HEK293T (cell line): ENCODE measurements at places on chromosomes 6 and 20.

DNA sequence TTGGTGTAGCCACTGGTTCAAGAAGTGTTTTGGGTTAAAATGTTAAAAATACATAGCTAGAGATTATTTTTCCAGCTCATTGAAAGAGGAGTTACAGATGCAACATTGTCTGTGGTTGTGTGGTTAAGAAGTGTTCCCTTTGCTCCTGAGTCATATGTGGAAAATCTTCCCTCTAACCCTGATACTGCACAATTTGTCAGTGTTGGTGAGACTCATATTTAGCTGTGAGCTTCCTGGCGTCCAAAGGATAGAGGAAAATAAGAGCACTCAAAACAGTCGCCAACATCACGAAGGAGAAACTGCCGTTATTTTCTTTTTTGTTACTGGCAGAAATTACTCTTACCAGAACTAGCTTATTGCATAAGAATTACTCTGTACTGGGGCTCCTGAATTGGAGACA is 250.4 kb downstream of the CDH4 start:
- DNase-seq = no peak

DNA sequence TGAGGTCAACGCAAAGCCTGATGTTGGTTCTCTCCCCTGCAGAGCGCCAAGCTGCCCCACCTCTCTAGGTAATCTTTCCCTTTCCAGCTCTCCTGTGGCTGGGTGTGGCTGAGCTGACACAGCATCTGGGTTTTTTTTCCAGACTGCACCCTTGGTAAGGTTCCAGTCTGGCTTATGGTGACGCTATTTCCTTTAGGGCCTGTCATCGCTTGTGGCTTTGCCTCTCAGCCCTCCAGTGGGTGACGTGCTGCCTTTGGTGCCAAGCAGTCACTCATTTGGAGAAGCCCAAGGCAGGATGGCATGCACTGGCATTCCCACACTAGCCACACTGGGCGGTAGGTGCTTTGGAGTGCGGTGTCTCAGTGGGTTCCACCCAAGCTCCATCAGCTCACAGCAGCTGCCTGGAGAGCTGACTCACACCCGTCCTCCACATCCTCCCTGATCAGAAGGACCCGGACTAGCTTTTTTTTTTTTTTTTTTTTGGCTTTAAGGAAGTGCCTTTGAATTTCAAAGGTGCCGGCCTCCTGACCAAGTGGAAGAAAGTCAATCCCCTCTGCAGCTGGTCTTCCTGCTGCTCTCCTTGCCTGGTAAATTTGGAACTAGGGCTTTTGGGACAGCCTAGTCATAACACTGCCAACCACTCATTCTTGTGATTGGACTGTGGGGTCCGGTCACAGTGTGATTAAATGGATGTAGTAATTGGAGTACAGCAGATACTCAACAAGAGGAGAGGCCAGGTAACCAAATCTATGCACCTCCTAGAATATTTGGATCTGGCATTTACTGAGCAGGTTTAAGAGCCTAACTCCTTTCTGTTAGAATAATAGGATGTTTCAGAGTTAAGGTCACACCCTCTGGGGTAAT is 153.6 kb downstream of the CD83 start:
- no peak for DNase-seq

- no peak for DNase-seq
These were observed 438.1 kb downstream of the BCKDHB start for GRCh38 chr6:80544555-80544954.

GRCh38 chr6:71481011-71481410 is 192.4 kb downstream of the OGFRL1 start:
- no peak for DNase-seq

- no peak for DNase-seq
These were observed 134.4 kb upstream of the TMEM170B start for GRCh38 chr6:11403035-11403601.

DNA sequence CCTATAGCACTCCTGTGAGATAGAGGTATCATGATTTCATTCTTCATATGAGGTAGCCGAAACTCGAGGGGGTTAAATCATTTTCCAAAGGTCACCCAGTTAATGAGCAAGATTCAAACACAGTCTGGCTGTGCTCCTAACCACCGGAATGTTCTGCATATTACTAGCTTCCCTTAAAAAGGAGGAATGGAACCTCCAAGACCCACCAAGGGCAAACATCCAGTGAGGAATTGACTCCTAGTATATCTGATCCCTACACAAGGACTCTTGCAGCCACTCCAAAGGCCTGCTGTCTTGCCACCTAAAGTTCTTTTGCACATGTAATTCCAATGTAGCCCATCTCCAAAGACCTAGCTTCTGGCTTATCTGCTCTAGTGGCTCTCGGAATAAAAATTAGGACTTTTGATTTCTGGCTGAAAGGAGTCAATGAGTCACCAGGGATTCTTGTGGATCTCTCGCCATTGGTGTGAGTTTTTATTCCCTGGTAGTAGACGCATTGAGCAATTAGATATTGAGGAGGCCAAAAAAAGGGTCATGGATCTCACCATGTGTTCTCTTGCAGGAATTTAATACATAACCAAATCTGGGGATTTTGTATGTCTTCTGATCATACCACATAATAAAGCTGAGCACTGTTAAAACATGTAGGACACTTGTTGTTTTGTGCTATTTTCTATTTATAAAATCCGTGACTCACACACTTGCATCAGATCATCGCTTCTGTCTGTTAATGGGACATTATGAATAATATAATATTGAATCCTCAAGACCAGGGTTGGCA is 9.1 kb downstream of the BCAS1 start:
- DNase-seq = no peak

DNA sequence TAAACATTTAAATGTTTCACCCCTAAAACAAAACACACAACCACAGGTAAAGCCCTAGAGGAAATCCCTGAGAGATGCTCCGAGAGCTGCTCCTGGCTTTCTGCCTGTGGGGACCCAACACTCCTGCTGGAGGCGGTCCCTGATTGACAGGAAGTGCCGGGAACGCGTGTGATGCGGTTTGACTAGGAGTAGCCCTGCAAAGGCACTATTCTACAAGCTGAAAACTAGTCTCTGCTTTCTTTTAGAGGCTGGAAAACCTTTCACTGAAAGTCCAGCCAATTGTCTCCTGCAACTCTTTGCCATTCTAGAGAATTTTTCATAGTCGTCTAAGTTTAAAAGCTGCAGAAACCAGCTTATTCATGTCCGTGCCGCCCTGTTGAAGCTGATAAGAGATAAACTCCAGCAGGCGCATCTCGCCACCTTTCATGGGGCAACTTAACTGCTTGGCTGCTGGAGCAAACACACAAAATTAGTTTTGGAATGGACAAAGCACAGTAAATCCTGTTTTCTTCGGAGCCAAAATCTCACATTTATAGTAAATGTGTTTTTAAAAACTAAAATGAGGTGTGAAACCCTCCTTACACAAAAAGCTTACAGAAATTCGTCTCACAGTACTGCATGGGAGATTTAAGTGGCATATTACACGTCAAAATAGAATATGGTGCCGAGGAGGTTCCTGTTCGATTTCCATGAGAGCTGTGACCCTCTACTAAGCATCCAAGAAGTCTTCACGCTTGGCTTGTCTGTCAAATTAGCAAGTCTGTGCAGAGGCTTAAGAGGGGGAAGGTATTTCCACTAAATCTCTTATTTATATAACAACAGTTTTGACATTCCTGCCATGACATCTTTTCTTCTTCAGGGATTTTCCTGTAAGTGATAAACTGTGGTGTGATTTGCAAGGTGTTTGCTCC is 46.9 kb downstream of the DACT2 start:
- DNase-seq = no peak

- no peak for DNase-seq
These were observed 126.0 kb upstream of the LRFN2 start for GRCh38 chr6:40713002-40713719.

- DNase-seq = no peak
These were observed 628 bp downstream of the RBM24 start for GRCh38 chr6:17281497-17282481.

DNA sequence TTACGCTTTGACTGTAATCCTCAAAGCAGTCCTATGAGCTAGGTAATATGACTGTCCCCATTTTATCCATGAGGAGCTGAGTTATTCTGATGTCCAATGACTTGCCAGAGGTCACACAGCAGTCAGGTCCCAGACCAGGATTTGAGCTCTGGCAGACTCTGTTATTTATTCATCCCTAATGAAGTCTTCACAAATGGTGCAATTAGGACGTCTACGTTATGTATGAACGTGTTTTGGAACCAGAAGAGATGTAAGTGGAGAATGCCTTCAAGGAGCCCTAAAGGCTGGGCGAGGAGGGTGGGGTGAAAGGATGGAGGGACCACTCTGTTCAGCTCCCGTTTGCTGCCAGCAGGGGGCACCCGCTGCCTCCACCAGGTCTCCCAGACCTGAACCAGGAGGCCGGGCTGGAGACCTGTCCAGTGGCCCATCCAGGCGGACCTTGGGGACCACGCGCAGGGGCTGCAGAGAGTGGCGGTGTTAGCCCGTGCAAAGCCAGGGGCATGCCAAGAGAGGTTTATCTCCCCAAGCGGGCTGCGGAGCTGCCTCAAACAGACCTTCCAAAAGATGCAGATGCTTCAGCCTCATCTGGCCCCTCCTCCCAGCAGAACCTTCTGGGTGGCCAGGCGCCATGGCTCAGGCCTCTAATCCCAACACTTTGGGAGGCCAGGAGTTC is 15.2 kb upstream of the ZNF335 start:
- DNase-seq = peak; percentile 85

GRCh38 chr6:28985462-28986164 is 19.5 kb downstream of the ZNF311 start:
- peak; percentile 86 for DNase-seq

DNA sequence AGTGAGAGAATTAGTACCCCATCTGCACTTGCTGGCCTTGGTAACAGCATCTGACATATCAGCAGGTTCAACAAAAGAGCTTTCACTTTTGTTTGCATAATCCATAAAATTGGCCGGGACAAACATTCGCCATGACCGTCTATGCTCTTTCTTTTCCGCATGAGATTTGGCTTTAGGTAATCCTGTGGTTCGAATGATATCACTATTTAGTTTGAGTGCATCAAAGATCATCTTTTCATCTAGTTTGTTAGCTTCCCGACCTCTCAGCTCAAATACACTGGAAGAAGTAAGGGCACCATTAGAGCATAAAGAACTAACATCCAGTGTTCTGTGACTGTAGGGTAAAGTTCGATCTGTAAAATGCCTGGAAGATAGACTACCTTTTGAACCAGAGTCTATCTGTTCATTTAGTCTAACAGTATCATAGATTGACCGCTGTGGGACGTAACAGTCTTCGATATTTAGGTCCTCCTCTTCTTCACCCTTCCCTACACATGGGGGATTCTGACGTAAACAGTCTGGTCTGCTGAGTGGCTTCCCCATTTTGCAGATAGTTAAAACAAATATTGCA is 101.6 kb downstream of the DST start:
- no peak for DNase-seq

GRCh38 chr6:130485870-130486269 is 120.1 kb downstream of the TMEM200A start:
- DNase-seq = no peak

DNA sequence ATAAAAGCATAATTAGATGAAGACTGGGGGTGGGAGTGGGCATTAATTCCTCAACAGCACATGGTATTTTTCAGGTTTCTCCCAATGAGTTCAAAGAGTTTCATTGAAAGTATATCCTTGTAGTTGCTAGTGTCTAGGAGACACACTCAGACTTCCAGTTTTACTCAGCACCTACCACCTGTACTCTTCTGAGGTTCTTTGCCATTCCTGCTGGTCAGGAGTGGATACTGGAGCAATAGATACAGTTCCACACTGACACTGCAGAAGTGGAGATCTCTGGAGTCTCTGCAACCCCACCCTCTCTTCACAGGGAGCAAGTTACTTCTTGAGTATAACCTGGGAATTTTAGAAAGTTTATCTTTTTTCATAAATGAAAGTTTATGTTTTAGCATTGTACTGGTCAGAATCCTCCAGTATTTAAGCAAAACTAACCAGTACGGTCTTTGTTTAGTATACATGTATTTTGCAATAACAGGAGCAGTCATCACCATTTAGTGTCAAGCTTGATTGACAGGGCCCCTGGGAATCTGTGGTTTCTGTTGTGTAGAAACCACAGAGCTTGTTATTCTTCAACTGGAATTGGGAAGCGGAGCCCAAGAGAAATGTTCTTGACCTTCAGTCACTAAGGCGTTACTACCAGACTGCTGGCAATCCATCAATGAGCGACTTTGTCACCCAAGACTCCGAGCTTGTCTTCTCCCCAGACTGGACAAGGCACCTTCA is 148.1 kb downstream of the ZDHHC14 start:
- DNase-seq = no peak

DNA sequence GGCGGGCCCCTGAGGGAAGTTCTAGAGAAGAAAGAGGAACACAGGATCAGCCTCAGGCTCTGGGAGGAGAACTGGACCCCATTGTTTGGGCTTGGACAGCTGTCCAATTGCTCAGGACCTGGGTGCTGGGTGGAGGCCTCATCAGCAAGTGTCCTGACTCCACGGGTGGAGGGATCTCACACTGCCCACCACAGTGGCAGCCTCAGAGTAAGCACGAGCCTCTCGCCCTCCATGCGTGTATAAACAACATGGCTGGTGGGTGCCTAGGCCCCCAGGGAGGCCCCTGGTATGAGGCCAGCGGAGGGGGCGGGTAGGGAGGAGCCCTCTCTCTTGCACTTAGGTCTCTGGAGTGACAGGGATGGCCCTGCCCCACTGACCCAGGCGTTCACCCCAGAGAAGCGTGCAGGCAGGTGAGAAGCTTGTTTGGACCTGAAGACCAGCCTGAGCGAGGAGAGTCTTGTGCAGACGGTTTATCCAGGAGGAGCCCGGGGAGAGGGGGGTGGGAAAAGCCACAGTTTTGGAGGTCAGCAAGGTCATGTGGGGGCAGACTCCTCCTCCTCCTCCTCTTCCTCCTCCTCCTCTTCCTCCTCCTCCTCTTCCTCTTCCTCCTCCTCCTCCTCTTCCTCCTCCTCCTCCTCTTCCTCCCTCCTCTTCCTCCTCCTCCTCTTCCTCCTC is 41.9 kb upstream of the BHLHE23 start:
- no peak for DNase-seq

GRCh38 chr6:85580878-85581267 is 12.8 kb downstream of the SNX14 start:
- DNase-seq = no peak

DNA sequence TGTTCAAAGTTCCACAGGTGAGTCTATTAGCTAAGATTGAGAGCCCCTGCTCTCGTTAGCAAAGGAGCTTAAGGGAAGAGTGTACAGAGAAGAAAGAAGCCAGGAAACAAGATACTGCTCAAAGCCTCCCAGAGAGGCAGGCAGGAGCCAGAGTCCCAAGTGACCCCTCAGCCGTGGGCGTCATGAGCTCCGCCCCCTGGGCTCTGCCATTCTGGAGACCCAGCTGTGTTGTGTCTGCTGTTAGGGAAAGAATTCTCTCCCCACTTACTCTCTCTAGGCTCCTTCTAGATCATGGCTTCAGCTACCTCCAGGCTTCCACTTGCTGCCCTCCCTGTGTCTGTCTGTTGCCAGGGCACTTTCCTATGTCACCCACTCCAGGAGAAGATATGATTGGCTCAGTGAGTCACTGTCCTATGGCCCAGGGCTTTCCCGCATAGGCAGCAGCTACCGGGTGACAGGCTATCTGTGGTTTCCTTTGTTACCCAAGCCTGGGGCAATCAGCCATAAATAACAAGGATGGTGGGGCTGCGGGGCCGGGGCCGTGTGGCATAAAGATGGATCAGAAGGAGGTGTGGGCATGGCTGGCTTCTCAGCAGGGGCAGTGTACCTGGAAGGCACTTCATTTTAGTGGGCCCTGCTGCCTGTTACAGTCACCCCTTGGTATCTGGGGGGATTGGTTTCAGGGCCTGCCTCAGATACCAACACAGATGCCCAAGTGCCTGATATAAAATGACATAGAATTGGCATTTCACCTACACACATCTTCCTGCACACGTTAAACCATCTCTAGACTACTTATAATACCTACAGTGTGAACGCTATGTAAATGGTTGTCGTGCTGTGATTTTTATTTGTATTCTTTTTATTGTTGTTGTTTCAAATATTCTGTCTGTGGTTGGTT is 118.9 kb downstream of the ARMC2 start:
- no peak for DNase-seq

- no peak for DNase-seq
These were observed 28.1 kb downstream of the PKIG start for GRCh38 chr20:44610313-44610962.
